ENCODE measurements at places on chromosomes 1 and 21.

DNA sequence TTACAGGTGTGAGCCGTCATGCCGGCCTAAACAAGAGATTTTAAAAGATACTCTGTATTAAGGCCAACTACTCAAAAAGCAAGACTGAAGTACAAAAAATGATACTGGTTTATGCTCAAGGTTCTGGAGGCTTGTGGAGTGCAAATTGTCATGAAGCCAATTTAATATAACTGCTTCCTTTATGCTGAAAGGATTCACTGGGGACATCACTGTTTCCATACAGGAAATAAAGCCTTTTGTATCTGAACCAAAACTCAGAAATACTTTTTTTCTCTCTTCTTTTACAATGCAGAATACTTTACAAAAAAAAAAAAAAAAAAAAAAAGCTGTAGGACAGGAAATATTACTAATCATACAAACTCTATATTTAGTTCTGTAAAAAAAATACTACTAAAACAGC, 55.5 kb upstream of the CNN3 start:
- DNase-seq = no peak

GRCh38 chr1:64231654-64232053, 28.2 kb downstream of the UBE2U start:
- DNase-seq = no peak

DNA sequence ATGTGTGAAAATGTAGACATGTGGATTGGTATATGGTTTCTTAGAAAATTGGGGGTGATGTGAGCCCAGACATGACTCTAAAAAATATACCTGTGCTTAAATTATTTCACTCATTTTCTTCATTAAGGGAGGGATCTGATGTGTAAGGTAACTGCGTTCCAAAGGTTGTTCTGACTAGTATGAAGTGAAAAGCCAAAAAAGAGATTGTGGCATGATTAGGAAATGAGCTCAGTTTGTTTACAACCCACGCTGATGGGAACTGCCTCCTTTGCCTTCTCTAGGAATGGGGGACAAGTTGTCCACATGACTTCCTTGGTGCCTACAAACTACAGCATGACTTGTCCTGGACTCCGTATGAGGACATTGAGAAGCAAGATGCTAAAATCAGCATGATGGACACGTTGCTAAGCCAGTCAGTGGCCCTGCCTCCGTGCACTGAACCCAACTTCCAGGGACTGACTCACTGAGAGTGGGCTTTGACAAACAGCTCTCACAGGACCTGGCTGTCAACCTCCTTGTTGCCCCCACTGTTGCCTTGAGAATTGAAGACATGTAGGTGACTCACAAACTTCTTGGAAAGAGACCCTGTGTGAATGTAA, 8.0 kb downstream of the C1orf50 start:
- DNase-seq = no peak

GRCh38 chr21:40377135-40377534, 469.8 kb downstream of the DSCAM start:
- no peak for DNase-seq

GRCh38 chr1:174991473-174991872, 8.3 kb upstream of the CACYBP start:
- no peak for DNase-seq

GRCh38 chr1:202158810-202159533, 1.4 kb downstream of the PTPN7 start:
- DNase-seq = peak; percentile 83

- DNase-seq = no peak
These were observed 3.9 kb downstream of the KRTAP19-8 start for GRCh38 chr21:31034378-31034777.

- DNase-seq = peak; percentile 5
These were observed 99.5 kb downstream of the CACHD1 start for GRCh38 chr1:64569411-64569810.

DNA sequence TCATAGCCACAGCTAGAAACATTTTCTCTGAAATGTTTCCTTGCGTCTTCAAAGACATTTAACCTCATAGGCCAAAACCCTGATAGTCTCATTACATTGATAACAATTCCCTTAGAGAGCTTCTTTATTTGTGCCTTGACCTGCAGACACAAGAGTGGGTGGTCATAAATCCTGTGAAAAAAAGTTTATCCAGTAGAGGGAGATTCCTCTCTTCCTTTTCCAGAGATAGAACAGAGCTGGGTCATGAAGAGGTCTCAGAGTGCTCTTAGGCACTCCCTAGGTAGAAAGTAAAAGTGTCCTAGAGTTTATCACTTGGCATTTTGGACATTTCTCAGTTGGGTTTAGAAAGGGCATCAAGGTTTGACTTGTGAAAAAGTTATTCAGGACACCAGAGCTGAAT, 426.1 kb downstream of the NUF2 start:
- DNase-seq = no peak

GRCh38 chr1:31228986-31229385, 10.7 kb downstream of the NKAIN1 start:
- DNase-seq = no peak

DNA sequence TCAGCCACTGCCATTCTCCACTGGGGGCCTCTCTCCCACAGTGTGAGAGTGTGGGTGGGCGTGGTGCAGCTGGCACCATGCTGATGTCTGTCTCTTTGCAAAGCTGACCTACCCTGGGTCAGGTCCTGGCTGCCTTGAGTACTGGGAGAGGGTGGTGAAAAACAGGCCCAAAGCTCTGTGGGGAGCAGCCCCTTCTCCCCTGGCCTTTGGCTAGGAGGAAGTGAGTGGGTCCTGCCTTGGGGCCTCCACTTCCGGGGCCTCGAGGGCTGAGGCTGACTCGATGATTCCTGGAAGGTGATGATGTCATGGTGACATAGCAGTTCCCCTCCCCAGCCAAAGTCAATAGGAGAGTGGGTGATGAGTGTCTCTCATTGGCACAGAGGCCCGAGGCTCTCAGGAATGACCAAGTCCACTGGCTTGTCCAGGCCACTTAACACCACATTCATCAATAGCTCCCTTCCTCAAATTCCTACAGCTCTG, 53.0 kb downstream of the IER5 start:
- DNase-seq = peak; percentile 50
